ENCODE measurements at places on chromosomes 5 and 9.
A peak's percentile ranks its signal among the peaks of the same experiment; 100 is the strongest.

DNA sequence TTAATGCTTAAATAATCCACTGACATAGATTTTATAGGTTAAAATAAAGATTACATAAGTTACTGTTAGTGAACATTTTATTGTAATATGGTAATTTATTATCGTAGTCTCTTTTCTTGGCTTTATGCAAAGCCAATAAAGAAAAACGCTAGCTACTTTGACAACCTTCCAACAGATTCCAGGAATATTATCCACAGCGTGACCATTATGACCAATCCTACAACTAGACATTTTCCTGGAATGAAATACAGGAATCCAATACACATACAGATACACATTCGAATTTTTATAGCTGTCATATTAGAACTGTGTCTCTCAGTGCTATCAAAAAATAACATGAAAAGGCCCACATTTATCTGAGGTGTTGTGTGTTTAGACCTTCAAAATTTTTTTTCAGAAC, 13.1 kb downstream of the RPS23 start:
- DNase-seq, result no peak

- DNase-seq, result no peak
These were observed 634.2 kb downstream of the BNC2 start for GRCh38 chr9:16236311-16236710.

- no peak for DNase-seq
These were observed 782.4 kb upstream of the WWC1 start for GRCh38 chr5:167509076-167509475.

GRCh38 chr5:77145666-77146065, 58.6 kb upstream of the ZBED3 start:
- no peak for DNase-seq

DNA sequence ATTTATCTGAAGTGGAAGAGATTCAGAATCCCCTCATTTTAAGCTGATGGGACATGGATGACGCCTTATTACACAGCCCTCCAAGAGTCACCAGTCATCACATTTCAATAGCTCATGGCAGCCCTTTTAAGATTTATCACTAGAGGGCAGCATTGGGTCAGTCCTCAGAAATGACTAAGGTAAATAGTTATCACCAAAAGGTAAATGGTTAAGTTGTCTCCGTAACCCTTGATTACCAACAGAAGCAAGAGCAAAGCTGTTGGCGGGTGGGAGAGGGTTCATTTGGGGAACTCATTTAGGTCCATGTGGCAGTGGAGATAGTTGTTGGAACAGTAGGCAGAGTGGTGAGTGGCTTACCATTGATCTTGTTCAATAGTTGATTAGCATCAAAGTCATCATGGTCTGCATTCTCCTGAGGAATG, 12.0 kb upstream of the C9 start:
- no peak for DNase-seq

- DNase-seq, result peak; percentile 68
These were observed 5.0 kb downstream of the IL3 start for GRCh38 chr5:132065351-132065937.

DNA sequence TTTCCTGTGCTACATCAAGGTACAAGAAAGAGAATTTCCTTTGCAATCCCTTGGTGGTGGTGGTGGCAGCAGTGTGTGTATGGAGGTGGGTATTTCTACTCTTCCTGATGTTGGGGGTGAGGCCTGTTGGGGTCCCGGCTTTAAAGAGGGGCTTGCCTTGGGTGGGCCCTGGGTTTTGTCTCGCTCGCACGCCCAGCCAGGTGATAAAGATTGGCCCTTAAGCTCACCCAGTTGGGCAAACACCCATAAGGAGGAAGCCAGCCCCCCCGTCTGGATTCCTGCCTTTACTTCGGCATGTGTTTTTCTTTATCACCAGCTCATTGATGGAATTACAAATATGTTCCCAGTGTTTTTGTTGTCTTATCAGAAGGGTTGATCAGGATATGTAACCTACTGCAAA, 16.0 kb upstream of the SARDH start:
- no peak for DNase-seq

- DNase-seq, result no peak
These were observed 1.9 kb downstream of the LRRC19 start for GRCh38 chr9:27003426-27004077.

GRCh38 chr9:5748438-5748837, 84.5 kb downstream of the ERMP1 start:
- DNase-seq, result no peak

DNA sequence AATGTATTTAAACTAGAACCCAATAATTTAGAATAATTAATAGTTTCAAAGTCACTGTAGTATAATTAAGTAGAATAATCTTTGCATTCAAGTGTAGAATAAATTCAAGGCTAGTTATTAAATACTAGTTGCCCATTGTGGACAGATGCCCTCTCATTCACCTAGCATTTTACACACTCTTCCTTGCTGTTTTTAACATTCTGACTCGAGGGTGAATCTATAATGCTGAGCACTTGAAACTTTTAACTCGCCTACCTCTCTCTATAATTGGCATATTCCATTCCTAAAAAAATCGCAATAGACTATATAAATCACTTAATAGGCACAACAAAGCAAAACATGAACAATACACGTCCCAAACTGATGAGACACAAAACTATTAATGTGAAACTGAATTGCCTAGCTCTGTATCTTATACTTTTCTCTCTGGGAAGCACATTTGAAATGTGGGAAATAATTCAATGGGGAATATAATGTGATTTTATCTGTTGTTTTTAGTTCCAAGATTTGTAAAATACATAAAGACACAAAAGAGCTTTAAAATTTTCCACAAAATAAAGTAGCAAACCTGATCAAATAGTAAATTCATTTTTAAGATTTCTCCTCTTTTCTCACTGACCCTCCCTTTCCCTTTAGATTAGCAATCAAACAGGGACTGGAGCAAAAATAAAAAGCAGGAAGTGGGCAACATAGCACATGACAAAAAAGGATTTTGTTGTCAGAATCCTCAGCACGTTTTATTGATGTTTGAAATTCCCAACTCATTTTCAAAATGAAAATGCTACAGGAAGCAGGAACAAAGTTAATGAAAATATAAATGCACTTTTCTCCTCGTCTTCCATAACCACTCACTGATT, 295.6 kb downstream of the PDE4D start:
- DNase-seq, result no peak

DNA sequence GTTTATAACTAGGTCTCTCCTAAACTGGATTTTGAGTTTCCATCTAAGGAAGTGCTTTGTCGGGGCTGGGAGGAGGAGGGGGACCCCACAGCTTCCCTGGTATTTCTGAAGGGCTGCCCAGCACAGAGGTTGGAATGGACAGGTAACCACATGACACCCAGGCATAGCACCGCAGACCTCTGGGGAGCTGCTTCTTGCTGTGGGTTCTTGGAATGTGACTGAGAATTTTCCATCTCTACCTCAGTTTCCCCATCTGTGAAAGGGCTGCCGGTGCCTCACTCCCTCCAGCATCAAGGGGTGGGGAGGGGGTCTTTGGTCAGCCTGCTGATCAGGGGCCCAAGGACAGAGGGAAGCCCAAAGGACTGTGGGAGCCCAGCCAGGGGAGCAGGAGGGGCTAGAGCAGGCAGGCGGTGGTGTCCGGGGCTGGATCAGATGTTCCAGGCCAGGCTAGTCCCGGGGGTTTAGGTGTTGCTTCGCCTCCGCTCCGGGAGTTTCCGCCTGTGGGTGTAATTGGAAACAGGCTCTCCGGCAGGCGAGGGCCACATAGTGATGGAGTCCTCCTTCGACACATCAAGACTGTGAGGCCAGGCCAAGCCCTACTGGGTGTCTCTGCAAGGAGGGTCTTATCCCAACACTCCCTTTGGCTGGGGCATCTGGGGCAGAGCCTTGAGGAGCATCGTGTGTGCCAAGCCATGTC, 3.3 kb downstream of the OLFML2A start:
- no peak for DNase-seq

DNA sequence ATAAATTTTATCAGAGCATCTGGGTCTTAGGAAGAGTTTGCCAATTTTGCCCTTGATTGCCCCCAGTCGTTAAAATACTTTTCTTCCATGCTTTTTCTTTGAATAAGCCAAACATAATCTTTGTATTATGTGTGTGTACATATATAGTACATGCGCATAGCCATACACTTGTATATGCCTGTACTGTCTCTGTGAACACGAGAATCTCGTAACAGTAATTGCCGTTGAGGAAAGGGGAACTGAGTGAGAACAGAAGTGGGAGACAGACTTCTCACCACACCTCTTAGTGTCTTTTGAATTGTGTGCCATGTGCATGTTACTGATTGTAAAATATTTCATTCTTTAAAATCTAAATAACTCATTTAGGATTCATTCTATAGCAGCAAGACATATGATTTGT, 79.6 kb upstream of the GRHPR start:
- no peak for DNase-seq

- DNase-seq, result no peak
These were observed 46.8 kb upstream of the STXBP1 start for GRCh38 chr9:127565231-127565630.

- DNase-seq, result no peak
These were observed 58.2 kb downstream of the NSUN2 start for GRCh38 chr5:6574537-6575245.

DNA sequence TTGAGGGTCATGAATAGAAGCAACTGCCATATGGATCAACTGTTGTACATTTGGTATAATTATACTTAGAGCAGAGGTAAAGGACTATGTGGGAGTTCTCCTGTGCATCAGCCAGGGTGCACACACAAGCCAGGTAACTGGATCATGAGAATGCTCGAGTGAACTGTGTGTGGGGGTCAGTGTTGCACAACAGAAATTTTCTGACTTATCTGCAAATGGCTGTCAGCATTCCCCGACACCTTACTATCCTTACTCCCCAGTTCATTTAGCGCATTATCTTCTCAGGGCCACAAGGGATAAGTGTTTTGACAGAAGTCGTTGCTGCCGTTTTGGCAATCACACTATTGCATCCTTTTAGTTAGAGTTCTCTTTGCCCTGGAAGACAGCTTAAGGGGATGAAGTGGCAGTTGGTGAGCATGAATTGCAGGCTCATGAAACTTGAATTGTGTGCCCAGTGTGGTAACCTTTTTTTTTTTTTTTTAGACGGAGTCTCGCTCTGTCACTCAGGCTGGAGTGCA, 1.7 kb downstream of the CANX start:
- no peak for DNase-seq
